Activated CD4-positive, alpha-beta T cell treated with anti-CD3 and anti-CD28 coated beads for 4 hours (primary cell): ENCODE measurements at places on chromosomes 1 and 21.
A peak's percentile ranks its signal among the peaks of the same experiment; 100 is the strongest.

GRCh38 chr1:60596791-60597750 is 485.3 kb upstream of the NFIA start:
- no peak for DNase-seq

GRCh38 chr1:210360852-210361477 is 32.3 kb downstream of the HHAT start:
- no peak for DNase-seq

DNA sequence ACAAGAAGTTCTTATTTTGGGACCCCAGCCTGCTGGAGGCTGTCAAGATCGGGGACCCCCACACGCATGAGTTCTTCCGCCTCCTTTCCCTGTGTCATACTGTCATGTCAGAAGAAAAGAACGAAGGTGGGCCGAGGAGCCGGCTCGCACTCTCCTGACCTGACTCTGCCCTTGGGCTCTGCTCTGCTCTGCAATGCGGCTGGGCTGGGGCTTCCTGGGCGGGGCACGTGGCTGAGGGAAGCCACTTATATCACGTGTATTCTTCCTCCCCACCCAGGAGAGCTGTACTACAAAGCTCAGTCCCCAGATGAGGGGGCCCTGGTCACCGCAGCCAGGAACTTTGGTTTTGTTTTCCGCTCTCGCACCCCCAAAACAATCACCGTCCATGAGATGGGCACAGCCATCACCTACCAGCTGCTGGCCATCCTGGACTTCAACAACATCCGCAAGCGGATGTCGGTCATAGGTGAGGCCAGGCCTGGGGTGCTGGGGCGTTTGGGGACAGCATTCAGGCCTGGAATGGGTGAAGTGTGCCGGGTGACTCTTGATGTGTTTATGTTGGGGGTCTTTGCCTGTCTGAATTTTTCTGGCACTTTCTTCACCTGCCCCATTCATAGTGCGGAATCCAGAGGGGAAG is 17.6 kb downstream of the ATP8B2 start:
- DNase-seq = peak; percentile 71

- no peak for DNase-seq
These were observed 104.2 kb downstream of the IGSF21 start for GRCh38 chr1:18211764-18212163.

DNA sequence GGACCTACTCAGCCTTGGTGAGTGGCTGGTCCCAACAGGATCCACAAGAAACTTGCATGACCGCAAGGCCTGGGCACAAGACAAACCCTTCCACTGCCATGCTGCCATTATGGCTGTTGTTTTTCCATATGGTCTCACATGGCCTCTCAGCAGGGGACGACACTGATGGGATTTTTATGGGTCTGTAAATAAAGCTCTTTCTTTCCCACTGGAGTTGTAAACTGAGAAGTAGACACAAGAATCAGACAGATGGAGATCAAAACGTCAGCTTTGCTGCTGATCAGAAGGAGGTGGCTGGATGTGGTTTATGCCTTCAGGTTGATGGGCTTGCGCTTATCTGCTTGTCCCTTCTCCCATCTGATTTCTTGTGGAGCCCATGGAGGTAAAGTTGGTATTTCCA is 138.1 kb upstream of the KCNJ6 start:
- DNase-seq = no peak

DNA sequence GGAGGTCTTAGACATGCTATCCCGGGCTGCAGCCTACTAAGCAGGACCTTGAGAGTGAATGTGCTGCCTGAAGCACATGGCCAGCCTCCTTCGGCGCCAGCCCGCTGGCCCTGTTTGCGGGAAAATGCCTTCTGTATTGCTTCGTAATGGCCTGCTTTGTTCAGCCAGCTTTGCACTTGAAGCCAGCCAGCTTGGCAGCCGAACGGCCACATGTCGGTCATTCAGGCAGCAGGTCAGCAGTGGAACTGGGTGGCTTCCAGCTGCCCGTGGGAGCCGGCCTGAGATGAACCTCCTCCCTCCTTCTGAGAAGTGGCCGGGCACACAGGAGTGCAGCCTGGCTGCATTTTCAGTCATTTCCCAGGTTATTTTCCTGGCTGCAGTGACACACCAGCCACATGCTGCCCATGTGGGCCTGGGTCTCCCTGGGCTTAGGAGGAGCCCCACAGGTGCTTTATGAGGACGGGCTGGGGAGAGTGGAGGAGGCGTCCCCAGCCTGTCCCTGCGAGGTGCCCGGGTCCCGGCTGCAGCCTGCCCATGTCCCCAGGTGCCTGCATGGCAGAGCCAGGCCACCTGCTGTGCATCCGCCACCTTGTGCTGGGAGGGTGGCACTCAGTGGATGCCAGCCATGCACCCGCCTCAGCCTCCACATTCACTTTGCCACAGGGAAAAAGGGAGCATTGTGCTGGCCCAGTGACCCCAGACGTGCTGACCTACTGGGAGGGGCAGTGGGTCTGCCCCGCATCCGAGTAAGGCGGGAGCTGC is 103.5 kb downstream of the SIK1 start:
- DNase-seq = no peak

DNA sequence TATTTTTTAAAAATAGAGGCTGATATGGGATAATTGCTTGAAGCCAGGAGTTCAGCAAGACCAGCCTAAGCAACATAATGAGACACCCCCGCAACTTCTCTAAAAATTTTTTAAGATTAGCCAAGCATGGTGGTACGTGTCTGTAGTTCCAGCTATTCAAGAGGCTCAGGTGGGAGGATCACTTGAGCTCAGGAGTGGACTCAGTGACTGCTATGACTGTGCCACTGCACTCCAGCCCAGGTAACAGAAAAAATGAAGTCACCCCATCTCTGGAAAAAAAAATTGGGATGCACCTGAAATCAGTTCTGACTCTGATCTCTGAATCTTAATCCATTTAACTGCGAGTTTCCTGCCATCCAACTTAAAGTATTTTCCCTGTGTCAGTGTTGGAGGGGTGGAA is 124.2 kb downstream of the MRPS6 start:
- DNase-seq = no peak

GRCh38 chr1:59419361-59420140 is 122.7 kb downstream of the FGGY start:
- DNase-seq = no peak

DNA sequence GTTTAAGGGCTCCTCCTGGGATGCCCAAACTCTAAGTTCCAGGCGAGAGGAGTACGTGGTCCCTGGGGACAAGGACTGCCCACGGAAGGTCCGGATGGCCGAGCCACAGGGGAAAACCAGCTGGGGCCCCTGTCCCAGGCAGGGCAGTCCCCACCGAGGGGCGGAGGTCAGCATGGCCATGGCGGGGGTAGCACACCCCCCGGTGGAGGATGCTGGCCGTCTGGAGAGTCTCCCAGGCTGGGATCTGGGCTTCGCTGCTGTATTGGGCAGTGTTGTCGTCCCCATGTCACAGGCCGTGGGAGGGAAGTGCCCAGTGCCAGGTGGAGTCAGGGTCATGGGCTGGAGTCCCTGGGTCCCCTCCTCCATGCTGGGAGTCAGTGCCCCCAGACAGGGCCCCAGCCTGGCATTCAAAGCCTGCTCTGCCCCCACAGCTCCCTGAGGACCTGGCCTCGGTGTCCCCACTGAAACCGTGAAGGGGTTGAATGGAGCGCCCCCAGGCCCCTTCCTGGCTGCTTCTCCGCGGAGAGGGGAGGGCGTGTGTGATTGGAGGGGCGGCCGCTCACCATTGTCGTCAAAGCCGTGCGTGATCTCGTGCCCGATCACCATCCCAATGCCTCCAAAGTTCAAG is 6.8 kb downstream of the PRXL2B start:
- DNase-seq = no peak

- no peak for DNase-seq
These were observed 5.6 kb downstream of the OSBPL9 start for GRCh38 chr1:51622455-51622913.

DNA sequence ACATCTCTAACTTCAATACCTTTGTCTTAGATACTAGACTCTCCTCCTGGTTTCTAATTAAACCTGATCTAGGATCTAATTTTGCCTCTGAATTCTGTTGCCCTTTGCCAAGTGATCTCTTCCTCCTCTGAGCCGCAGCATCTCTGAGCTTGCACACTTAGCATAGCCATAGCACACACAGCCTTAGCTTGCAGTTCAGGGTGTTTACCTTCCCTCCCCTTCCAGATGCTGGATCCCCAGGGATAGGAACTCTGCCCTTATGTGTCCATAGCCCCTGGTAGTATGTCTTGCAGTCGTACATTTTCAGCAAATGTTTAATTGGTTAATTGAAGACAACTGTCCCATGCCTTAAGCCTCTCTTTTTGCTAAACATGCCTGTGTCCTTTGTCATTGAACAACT is 30.3 kb downstream of the SELL start:
- no peak for DNase-seq

- peak; percentile 76 for DNase-seq
These were observed 146.2 kb upstream of the KRTAP19-8 start for GRCh38 chr21:31184459-31184858.

DNA sequence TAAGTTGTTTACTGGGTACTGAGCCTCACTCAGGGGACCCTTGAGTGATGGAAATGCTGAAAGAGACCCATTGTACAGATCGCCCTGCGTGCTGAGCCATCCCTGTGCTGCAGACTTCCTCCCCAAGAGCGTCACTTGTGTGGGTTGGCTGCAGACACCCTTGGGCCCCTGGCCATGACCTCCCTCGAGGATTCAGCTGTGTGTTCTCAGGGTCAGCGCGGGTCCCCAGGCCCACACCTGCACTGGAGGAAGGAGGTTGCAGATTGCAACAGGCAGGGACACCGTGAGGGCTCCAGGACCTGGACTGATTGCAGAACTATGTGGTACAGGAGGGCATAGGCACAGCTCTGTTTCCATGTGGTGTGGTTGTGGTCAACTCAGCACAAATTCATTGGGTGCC is 4.4 kb downstream of the SNAP47 start:
- no peak for DNase-seq

DNA sequence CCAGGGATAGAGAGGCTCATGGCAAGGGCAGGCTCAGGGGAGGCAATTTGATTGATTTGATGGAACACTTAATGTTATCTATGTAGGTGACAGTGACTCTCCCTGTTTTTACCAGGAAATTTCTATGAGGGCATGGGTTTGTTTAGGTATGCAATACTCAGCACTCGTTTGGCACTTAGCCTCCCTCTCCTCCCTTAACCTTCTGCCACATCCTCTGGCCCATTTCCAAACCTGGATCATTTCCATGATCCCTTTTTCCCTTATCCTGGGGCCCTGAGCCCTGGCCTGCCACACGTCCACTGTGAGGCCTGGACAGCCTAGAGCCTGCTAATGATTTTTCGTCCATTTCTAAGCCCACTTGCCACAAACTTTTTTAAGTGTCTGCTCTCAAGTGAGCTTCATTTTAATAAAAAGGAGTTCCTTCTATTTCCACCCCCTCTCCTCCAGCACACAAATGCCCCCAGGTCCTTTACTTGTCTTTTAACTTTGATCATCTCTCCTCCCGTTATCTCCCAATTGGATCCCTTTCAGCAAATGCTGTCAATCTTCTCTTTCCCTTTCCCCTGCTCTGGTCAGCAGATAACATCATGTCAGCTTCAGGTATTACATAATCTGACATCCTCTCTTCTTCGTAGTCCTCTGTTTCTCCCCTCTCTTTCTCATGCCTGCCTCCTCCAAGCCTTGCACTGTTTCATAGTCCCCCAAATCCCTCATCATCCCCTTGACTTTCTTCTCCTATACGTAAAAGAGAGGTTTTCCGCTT is 37.8 kb upstream of the GADD45A start:
- no peak for DNase-seq

GRCh38 chr1:113940365-113941244 is 11.5 kb downstream of the HIPK1 start:
- DNase-seq = no peak

GRCh38 chr1:24961334-24961733 is 31.3 kb upstream of the RUNX3 start:
- no peak for DNase-seq

DNA sequence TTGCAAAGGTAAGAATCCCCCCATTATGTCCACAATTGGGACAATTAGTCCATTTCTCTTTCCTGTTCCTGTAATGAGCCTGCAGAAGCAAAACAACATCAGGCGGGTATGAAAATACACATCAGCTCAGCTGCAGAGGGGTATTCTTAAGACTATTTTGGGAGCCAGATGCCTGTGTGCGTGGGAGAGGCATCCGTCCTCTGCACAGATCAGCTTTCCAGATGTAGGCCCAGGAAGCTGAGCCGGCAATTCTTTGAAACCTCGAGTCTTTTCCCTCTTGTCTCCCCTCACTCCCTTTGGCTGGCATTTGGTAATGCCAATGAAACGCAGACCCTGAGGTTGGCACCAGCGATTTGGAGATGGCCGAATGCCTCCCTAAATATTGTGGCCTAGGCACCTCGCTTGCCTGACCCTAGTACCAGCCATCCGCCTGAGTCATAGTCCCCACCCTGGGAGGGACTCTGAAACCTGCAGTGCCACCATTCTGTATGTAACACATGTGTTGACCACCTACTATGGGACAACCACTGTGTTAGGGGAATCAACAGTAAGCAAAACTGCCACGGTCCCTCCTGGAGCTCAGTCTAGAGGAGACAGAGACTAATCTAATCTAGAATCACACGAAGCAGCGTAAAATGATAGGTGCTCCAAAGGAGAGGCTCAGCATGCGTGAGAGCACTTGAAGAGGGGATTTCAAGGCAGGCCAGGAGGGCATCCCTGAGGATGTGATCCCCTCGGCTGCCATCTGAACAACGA is 603.0 kb downstream of the MATN1 start:
- DNase-seq = no peak

GRCh38 chr1:73040811-73041210 is 758.5 kb upstream of the NEGR1 start:
- DNase-seq = no peak

GRCh38 chr1:63124666-63125191 is 197.6 kb upstream of the FOXD3 start:
- no peak for DNase-seq

- DNase-seq = no peak
These were observed 11.0 kb downstream of the GADD45A start for GRCh38 chr1:67695963-67696362.

DNA sequence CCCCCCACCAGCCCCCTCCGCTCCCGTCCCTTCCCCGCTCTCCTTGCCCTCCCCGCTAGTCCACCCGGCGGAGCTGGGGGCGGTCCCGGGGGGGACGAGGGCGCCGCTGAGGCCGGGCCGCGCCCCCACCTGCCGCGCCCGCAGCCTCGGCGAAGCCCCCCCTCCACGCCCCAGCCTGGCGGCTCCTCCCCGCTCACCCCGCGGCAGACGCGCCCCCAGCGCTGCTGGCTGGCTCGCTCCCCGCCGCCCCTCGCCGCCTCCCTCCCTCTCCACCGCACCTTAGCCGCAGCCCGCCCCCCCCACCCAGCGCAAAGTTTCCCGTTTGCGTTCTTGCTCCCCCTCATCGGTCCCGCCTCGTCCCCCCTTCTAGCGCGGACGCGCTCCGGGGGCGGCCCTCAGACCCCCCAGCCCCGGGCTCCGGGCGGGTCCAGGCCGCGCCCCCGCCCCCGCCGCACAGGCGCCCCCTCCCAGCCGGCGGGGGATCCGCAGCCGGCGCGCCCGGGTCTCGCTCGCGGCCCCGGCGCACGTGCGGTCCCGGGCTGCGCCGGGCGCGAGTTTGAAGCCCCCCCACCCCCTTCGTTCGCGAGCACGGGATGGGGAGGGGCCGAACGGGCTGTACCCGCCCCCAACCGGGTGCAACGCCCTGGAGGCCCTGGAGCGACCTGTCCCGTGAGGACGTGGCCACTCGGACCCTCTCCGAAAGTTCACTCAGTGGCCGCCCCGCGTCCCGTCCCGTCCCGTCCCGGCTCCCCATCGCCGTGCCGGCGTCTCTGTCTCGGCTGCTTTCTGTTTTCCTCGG is 623 bp downstream of the PTPRF start:
- peak; percentile 4 for DNase-seq
